ENCODE measurements at places on chromosomes 11 and 22.

GRCh38 chr11:77660947-77661346 is 23.4 kb upstream of the CLNS1A start:
- DNase-seq = no peak

- no peak for DNase-seq
Measured at GRCh38 chr11:46948378-46949131, 12.0 kb downstream of the CSTPP1 start.

DNA sequence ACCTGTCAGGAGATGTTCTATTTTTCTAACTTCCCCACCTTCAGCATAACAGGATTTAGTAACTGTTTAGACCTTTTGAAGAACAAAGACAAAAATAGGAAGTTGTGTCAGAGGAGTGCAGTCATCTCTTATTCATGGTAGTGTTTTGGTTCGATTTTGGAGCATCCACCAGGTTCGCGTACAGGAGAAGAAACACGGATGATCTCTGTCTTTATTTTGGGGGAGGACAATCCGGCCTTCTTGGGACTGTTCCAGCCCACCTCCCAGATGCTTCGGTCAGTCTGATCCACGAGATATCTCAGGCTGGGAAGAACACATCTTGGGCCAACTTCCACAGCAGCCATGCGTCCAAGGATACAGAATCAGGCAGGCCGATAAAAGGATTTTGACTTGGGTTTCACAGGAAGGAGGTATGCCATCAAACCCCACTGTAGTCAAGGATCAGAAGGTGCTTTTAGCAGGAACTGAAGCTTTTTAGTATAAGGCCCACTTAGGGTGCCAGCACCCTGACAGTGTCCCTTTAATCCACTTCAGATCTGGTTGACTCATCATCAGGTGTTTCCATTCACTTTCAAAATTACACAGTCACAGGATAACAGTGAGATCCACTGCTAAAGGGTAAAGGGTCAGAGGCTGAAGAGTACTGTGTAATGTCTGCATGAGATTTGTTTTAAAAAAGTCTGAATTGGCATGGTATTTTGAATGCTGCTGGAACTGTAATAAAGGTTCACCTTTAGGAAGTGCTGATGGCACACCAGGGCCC is 16.5 kb downstream of the PATZ1 start:
- no peak for DNase-seq

- DNase-seq = peak; percentile 86
Measured at GRCh38 chr11:65121865-65122696, at the start of the genes FAU and MRPL49. TSS of gene FAU (minus strand) at chr11:65122134. CDS start at chr11:65121813, 321 bp downstream. TSS of gene MRPL49 (plus strand) at chr11:65122321. CDS start at chr11:65122347, 26 bp downstream.

- no peak for DNase-seq
Measured at GRCh38 chr11:67581469-67581868, 2.1 kb upstream of the GSTP1 start.

GRCh38 chr11:4167758-4168157 is 73.2 kb downstream of the RRM1 start:
- no peak for DNase-seq

DNA sequence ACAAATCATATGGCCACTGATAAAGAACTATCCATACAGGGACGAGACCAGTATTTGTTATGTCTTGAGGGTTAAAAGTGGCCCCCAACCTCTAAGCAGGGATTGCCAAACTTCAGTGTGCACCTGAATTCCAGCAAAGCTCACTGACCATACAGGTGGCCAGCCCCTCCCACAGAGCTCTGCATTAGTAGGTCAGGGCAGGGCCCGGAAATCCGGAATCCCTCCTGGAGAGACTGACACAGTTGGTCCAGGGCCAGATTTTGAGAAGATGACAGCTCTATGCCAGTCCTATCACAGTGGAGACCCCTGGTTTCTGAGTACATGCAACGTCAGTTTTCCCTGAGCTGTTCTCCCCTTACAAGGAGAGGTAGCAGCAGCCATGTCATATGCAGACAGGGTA is 20.8 kb downstream of the VPS37C start:
- no peak for DNase-seq

- DNase-seq = no peak
Measured at GRCh38 chr11:86703987-86704386, 31.6 kb upstream of the ME3 start.

DNA sequence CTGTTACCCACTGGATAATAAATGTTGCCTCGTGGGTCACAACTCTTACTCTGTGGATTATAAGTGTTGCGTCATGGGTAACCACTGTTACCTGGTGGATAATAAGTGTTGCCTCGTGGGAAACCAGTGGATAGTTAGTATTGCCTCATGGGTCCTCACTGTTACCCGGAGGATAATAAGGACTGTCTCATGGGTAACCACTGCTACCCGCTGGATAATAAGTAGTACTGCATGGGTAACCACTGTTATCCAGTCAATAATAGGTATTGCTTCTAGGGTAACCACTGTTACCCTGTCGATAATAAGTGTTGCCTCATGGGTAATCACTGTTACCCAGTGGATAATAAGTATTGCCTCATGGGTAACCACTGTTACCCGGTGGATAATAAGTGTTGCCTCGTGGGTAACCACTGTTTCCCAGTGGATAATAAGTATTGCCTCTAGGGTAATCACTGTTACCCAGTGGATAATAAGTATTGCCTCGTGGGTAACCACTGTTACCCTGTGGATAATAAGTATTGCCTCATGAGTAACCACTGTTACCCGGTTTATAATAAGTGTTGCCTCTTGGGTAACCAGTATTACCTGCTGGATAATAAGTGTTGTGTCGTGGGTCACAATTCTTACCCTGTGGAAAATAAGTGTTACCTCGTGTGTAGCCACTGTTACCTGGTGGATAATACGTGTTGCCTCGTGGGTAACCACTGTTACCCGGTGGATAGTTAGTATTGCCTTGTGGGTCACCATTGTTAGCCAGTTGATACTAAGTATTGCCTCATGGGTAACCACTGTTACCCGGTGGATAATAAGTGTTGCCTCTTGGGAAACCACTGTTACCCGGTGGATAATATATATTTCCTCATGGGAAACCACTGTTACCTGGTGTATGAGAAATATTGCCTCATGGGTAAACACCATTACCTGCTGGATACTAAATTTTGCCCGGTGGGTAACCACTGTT is 15.7 kb upstream of the NXPE4 start:
- no peak for DNase-seq

GRCh38 chr22:17434856-17435255 is 65.6 kb downstream of the CECR2 start:
- no peak for DNase-seq

Measured in SHP77 treated with DMSO at 0.1 percent for 48 hours (cell line).